ENCODE measurements at places on chromosomes 11 and 22.

DNA sequence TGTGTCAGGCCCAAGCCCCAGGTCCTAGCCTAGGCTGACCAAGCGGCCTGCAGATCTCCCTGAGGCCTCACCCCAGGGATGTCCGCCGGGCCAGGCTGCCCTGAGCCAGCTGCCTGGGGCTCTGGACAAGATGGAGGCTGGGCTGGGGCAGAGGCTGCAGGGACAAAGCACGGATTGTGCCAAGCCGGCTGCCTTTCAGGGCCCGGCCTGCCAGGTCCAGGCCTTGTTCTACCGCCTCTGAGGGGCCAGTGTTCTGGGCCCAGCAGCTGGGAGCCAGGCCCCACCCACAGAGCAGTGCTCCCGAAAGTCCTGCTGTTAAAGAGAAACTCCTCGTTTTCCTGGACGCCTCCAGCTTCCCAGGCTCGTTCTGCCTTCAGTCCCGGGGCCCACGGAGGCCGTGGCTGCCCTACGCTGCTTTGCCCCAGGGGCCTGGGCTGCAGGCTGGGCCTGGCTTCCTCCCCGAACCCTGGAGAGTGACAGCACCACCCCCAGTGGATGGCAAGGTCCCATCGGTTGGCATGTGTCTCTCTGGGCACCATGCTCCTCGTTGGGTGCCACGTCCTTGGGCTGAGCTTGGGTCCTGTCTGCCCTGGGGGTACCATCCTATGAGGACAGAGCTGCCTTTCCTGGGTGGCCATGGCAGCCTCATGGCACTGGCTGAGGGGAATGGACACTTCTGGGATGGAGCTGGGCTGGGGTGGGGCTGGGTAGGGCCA, 7.6 kb downstream of the BRSK2 start:
- DNase-seq, result no peak

DNA sequence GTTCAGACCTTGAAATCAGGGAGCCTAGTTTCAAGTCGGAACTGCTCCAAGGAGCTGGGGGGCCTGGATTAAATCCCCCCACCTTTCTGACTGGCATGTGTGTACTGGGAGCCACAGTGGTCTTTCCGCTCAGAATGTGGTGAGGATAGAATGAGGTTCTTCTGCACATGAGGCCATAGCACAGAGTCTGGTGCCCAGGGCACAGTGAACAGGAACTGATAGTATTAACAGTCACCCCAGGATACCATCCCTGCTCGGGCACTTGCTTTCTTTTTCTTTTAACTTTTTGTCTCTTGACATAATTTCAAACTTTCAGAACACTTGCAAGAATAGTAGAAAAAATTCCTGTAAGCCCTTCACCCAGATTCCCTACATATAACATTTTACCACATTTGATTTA, 28.8 kb downstream of the LMO1 start:
- no peak for DNase-seq

GRCh38 chr22:25235547-25236290, 16.3 kb downstream of the CRYBB2 start:
- DNase-seq, result no peak

GRCh38 chr11:16880184-16880801, 133.9 kb downstream of the PLEKHA7 start:
- DNase-seq, result no peak

DNA sequence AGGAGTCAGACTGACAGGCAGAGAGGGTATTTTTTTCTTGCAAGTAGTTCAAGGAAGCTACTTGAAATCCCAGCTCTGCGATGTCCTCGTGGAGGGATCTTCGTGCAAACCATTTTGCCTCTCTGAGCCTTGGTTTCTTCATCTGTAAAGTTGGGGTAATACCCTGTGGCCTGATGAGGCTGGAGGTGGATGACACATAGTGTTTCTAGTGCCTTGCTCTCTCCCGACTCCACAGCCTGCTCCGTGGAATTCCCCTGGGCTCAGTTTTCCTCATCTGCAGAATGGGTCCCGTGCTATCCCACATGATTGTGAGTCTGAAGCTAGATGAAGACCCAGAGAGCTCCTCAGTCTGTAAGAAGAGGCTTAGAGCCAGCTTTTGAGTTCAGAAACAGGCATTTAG, 32.7 kb downstream of the DAGLA start:
- no peak for DNase-seq

DNA sequence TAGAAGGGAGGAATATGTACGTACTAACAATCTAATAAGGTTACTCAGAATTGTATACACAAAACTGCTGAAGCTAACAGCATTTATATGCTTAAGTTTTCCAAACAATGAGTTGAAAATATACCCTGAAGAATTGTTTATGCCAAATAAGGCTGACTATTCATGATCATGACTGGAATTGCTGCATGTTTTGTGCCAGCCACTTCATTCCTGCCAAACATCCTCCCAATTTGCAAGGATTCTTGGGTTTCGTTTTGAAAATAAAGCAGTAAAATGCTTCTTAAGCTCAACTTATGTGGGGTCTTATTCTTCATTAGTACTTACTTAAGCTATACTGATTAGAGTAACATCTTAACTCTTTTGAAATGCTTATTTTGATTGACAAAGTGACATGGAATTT, 149.0 kb downstream of the SPON1 start:
- DNase-seq, result no peak

- no peak for DNase-seq
Measured at GRCh38 chr11:129854232-129854805, 38.7 kb downstream of the TMEM45B start.
